ENCODE measurements at places on chromosomes 5 and 9.

DNA sequence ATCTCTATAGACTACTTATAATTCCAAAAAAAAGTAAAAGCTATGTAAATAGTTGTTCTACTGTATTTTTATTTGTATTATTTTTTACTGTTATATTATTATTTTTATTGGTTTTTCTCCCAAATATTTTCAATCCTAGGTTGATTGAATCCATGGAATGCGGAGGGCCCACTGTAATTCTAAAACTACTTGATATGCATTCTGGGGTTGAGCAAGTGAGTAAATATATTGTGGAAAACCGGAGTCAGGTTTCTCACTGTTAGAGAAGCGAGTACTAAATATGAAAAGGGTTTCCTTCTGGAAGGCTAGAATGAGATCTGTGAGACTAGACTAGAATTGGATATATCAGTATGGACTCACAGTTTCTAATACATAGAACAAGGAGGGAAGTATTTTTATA lies 66.5 kb downstream of the FBXW11 start:
- DNase-seq: no peak

DNA sequence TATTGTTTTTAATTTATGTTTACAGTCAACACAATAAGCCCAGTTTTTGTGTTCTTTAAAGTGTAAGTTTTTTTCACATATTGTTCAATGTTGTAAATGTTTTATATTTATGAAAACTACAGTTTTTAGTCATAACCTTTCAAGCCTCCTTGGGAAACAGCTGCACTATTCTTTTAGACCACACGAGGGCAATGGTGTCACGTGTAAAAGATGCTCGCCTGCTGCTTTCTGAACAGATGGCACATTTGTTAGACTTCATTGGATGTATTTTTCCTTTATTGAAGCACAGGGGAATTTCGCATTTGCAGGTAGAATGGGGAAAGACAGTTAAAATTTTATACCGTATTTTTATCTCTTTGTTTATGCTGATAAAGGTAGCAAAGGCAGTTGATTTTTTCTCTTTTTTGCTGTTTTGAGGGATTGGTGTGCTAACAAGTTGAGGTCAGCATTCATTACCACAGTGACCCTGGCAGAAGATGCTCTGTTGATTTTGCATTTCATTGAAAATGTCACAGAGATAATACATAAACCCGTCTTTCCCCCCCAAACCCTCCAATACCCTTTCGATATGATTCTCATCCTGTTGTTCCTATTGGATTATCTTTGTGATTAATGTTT lies 59.0 kb downstream of the MAT2B start:
- DNase-seq: peak; percentile 77

GRCh38 chr5:10655161-10655971 lies 91.5 kb downstream of the ANKRD33B start:
- DNase-seq: no peak

GRCh38 chr9:33014665-33015014 lies 10.4 kb upstream of the DNAJA1 start:
- DNase-seq: no peak

DNA sequence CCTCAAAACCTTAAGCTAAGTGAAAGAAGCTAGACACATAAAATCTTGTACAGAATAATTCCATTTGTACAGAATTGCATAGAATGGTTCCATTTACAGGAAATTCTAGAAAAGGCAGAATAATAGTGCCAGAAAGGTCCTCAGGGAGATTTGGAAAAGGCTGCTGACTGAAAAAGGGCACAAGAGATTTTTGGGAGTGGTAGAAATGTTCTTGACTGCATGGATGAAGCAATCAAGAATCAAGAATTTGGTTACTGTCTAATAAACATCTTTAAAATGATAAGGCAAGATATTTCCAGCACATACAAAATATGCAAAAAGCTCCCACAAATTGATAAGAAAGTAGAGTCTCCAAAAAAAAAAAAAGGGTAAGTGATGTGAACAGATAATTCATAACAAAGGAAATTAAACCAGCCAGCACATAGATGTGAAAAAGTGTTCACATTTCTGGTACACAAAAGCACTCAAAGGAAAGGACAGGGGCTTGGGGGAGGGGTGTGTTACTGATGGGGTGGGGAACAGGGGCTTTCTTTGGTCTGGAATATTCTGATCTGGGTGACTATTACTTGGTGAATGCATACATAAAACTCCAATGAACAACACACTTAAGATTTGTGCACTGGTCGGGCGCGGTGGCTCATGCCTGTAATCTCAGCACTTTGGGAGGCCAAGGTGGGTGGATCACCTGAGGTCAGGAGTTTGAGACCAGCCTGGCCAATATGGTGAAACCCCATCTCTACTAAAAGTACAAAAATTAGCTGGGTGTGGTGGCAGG lies 85.2 kb downstream of the SHC3 start:
- DNase-seq: no peak

DNA sequence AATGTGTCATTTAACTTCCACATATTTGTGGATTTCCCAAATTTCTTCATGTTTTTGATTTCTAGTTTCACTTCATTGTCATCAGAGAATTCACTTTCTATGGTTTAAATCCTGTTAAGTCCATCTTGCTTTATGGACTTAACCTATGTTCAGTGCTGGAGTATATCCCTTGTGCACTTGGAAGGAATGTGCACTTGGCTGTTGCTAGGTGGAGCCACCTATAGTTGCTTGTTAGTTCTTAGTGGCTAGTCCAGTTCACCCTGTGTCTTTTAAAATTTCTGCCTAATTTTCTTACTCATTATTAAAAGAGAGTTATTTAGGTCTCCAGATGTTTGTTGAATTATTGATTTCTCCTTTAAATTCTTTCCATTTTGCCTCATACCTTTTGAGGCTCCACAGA lies 1472.5 kb upstream of the CDH6 start:
- DNase-seq: no peak

DNA sequence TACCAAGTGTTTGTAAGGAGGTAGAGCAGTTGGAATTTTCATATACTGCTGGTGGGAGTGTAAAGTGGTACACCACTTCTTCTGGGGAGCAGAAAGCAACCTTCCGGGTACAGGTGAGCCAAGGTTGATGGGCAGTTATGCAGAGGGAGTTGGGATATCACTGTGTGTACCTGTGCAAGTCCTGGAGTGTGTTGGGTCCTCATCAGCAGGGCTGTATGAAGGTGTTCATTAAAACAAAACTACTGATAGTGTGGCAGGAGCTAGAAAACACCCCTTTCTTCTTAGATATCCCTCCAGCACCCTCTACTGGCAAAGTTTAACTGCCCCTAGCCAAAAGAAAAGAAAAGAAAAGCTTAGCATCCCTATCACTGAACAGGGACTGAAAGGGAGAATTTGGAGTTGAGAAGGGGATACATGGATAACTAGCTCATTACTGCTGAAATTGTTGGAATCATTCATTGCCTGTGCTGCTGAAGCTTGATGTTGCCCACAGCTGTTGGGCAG lies 10.7 kb downstream of the MARCHF6 start:
- peak; percentile 83 for DNase-seq
